ENCODE measurements at places on chromosomes 7 and 10.

DNA sequence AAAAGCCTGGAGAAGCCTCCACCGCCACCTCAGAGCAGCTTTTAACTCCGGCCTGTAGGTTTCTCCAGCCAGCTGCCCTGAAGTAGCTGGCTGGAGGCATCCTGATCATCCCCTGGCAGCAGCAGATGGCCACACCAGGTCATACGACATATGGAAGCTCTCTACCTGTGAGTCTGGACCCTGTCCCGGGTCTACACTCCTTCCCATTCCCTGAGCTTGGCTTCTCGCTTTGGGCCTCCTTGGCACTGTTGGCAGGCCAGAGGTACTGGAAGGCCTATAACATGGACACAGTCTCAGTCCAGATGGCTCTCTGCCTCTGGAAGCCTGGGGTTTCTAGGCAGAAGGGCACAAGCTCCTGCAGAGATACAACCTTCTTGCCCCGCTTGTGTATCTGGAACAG lies 43.5 kb upstream of the TRIM8 start:
- no peak for DNase-seq

DNA sequence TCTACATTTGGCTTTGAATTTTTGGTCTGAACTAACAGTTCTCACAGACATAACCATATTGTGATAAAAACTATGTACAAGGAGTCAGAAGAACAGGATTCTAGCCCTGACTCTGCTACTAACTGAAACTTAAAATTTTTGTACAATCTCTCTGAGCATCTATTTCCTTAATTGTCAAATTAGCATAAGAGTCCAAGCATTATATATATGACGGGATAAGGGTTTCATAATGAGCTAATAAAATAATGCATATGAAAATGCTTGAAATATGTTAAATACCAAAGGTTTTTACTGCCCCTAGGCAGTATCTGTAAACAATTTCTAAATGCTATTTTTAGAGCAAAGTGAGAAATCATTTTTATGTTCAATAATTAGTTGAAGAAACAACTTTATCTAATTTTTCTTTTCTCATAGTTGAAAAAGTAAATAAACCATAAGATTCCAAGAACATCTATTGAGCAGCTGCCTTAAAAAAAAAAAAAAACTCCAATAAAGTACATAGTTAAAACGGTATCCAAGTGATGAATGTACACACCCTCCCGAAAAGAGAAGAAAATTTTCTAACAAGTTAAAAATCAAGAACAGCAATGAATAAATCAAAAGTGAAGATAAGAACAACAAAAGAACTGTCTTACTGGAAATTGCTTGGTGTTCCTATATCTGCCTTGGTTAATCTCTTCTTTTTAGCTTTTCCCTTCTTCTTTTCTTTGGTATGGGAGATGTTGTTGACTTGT lies 40.4 kb downstream of the LMOD2 start:
- no peak for DNase-seq

GRCh38 chr10:30505543-30506298 lies 71.7 kb downstream of the MAP3K8 start:
- DNase-seq, result no peak

- no peak for DNase-seq
These were observed 38.1 kb upstream of the SEMA3A start for GRCh38 chr7:84232646-84233045.

- no peak for DNase-seq
These were observed 144.3 kb downstream of the FZD1 start for GRCh38 chr7:91408388-91409154.

GRCh38 chr10:85447690-85448089 lies 918.9 kb downstream of the GRID1 start:
- no peak for DNase-seq

DNA sequence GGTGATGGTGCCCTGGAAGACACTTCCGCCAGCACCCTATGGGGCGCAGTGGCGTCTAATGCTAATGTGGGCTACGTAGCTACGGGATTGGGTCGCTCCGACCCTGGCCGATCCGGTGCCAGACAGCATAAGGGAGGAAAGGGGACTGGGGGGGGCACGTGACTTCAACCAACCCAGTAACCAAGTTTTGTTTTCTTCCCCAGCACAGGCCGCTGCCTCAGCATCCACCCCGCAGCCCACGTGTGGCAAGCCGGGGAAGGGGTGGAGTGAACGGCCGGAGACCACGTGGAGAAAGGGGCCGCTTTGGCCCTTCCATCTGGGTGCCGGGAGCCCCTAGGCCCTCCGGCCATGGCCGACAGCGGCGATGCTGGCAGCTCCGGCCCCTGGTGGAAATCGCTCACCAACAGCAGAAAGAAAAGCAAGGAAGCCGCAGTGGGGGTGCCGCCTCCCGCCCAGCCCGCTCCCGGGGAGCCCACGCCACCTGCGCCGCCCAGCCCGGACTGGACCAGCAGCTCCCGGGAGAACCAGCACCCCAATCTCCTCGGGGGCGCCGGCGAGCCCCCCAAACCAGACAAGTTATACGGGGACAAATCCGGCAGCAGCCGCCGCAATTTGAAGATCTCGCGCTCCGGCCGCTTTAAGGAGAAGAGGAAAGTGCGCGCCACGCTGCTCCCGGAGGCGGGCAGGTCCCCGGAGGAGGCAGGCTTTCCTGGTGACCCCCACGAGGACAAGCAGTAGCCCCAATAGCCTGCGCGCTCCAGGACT lies 2.5 kb downstream of the PRR15 start:
- DNase-seq, result no peak

DNA sequence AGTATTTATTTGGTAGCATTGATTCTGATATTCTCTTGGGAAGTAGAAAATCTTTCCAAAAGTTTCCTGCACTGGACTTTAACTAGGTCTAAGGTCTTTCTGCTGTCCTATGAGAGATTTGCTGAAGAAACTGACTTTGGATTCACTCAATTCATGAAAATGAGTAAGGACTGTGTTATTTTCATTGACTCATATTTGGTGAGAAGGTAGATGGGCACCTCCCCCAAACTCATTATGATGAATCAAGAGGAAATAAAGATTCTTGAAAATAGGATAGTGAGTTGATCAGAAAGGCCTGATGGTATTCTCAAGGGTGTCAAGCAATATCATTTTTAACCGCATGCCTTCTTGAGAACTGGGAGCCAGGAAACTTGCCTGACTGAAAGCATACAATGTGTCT lies 110.3 kb downstream of the RNF133 start:
- no peak for DNase-seq

- no peak for DNase-seq
These were observed 777.4 kb downstream of the SORCS1 start for GRCh38 chr10:106387063-106387462.

- DNase-seq, result no peak
These were observed 2.9 kb upstream of the SYCE1 start for GRCh38 chr10:133568287-133568614.

DNA sequence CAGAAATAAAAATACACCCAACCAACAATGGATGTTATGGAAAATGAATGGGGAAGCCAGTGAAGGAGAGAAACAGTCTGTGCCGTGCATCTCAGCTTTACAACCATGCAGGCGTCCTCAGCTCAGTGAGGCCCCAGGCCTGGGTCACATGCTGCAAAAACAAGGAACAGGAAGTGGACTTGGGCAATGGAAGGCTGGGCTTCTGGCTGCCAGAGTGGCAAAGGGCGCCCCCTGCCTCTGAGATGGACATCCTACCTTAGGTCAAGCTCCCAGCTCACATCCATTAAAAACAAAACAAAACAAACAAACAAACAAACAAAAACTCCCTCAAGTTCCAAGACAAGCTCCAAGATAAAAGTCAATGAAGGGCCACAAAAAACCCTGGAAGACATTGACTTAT lies 54.7 kb upstream of the AFAP1L2 start:
- DNase-seq, result no peak

DNA sequence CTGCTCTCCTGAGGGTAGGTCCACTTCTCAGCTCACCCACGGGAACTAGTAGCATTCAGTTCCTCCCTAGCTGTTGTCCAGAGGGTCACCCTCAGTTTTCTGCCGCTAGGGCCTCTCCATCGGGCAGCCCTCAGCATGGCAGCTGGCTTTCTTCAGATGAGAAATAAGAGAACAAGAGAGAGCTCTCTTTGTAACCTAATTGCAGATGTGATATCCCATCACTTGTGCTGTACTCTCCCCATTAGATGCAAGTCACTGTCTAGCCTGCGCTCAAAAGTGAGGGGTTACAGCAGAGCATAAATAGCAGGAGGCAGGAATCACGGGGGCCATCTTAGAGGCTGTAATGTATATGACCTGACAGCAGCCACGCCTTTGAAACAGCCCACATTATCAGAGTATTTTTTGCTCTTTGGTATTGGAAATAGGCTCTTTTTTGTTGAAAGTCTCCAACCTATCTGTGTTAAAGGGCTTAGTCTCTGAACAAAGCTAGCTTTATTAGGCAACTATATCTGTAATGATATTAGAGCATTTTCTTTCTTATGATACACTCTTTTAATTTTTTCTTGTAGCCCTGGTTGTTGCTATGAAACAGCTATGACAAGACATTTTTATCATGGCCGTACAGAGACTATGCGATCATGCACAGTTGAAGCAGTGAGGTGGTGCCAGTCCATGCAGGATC lies 45.7 kb downstream of the CROT start:
- no peak for DNase-seq

DNA sequence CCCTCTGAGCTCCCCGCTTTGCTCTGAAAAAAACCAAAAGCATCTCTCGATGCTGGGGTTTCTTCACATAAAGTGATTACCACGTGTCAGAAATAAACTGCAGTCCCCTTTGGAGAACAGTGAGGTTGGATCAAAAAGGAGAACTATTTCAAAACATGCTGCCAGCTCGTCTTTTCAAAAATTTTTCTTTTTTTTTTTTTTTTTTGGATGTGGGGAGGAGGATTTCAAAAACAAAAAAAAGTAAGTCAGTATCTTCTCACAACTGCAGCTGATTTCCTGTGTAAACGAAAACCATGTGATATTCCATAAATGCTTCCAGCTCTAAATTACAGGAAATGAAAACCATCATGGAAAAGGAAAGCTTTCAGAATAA lies 155.0 kb upstream of the LYZL2 start:
- no peak for DNase-seq

DNA sequence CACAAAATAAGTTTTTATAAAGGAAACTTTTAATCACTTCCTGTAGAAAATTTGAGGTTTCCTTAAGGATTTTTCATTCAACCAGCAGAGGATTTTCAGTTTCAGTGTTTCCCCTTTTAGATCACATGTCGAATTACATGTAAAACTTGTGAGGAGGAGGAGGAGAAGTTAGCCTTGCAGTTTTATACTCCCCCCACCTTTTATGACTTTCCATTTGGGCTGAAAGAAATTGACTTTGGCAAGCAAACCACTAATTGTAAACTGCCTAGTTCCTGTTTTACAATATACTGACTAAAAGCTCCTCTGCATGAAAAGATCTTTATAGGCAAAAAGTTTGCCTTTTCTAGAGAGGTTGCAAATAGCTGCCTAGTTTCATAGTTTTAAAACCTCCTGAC lies 3.0 kb downstream of the BAMBI start:
- DNase-seq, result no peak

- no peak for DNase-seq
These were observed 43.5 kb upstream of the SLC35G1 start for GRCh38 chr10:93850031-93851015.

DNA sequence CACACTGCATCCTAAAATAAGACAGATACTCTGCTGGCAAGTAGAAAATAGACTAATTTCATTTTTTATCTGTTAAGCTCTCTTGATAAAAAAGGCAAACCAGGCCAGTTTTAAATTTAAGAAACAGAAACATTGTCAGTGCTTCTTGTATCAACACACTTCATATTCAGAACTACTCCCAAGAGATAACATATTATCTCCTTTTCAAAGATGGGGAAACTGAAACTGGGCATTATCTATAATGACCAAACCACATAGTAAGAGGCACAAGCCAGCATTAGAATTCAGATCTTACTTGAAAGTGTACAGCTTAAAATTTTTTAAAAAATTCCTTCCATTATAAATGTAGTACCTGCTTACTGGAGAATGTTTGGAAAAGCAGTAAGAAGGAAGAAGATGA lies 14.7 kb downstream of the SRI start:
- DNase-seq, result no peak

DNA sequence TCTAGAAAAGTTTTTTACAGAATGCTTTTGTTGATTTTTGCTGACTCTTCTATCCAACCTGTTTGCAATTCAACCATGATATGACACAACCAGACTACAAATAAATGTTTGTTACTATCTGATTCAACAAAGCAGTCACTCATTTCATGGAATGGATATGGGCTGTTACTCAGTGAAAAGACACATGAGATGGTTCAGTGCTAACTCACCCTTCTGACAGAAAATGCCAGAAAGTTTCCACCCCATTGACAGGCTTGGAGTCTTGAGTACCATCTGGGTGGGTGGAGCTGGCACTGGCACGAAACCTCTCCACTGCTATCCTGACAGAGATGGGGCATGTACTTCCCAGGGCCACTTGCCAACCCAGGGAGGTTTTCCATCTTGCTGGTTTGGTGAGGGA lies 39.5 kb downstream of the RBM28 start:
- no peak for DNase-seq

DNA sequence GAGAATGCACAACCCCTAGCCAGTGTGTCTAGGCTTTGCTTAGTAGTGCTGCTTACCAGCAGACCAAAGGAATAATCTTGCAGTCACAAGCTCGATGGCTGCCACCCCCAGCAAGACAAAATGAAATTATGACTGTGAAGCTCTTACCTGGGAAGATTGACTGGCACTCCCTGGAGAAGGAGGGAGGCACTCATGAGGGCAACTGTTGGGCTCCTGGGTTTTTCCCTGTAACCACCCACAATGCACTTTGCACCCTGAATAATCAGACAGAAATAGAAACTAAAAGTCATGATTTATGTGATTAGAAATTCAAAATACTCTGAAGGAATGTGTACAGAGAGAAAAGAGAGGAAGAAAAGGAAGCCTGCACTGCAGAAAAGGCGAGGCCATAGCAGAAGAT lies 144.3 kb upstream of the DGKB start:
- DNase-seq, result no peak

DNA sequence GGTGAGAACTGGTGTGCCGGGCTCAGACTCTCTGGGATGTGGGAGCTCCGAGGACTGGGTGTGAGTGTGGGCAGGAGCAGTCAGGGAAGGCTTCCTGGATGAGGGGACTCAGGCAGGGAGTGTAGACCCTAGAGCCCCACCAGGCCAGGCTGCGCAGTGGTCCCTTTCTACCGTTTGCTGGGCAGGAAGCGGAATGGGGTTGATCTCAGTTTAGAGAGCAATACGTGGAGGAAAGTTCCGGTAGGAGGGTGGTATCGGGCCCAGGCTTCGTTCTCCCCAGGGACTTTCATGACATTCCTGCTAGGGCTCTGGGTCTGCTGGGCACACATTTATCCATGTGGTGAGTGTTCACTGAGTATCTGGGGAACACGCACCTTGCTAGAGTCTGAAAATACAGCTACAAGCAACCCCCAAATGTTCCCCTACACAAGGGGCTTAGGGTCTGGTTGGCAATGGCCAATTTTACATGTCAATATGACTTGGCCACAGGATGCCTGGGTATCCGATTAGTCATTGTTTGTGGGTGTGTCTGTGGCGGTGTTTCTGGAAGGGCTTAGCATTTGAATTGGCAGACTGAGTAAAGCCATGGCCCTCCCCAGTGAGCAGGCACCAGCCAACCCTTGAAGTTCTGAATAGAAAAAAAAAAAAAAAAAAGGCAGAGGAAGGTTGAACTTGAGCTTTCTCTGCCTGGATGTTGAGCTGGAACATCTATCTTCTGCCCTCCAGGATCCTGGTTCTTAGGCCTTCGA lies 20.8 kb downstream of the GHRHR start:
- peak; percentile 30 for DNase-seq

Measured in PC-9 (cell line).